ENCODE measurements at places on chromosomes 5 and 9. TPM values are rescaled to one million over a fixed set of nuclear protein-coding genes. Genes with fewer than 3 reads are reported as not detected.

Gene OLFM1
- polyA plus RNA-seq, result 8.9 TPM

Gene PDE6A
- 0.14 TPM for polyA plus RNA-seq

Gene RPL12
- polyA plus RNA-seq, result 1,740 TPM

Gene PRDM9
- polyA plus RNA-seq, result not detected

Gene TPPP
- polyA plus RNA-seq, result 6.7 TPM

Gene GARIN3
- polyA plus RNA-seq, result not detected

Gene ABHD17B
- 25.7 TPM for polyA plus RNA-seq

Gene PCDHGA1
- polyA plus RNA-seq, result 1.1 TPM

Gene SOHLH1
- polyA plus RNA-seq, result not detected

Gene FAM200C
- polyA plus RNA-seq, result 19.2 TPM

Gene SLC45A2
- 0.08 TPM for polyA plus RNA-seq

Gene IFNA21
- not detected for polyA plus RNA-seq

Gene SPINK7
- 0.54 TPM for polyA plus RNA-seq

Gene FER
- 17.9 TPM for polyA plus RNA-seq

Gene LRRC26
- 0.25 TPM for polyA plus RNA-seq

Gene ZDHHC11B
- polyA plus RNA-seq, result 29.5 TPM

All from left lung (tissue), 14 donors.